Left lung (tissue), 14 donors: ENCODE measurements at places on chromosomes 16 and 17.

DNA sequence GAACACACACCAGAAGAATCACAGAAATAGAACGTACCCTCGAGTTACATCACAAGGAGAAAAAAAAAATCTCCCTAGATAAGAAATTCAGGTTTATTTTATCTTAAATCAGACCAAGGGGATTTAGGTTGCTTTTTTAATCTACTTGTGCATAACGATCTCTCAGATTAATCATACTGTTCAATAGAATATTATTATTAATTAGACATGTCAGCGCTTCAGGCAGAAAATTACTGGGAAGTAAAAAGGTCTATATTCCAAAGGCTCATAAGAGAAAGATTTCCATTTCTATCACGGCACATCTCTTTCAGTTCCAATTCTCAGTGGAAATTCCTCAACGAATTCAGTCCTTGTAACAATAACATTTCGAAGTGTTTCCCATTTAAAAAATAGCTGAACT lies 77.7 kb upstream of the PSMD7 start:
- DNase-seq, result no peak

DNA sequence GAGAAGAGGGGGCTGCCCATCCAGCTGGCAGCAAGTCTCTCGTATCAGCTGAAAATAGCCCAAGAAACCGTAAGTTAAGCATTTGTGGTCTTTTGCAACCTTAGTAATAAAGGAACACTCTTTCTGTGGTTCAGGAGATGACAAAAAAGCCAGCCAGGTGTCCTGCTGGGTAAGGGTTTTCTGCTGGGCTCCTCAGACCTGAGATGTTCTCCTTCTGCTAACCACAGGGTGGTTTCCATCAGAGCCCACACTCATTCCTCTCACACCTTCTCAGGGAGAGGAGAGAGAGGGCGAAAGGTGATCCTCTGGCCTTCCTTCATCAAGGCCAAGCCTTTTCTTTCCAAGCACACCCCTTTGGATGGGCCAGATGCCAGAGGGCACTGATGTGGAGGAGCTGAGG lies 70.7 kb downstream of the TEX14 start:
- no peak for DNase-seq

DNA sequence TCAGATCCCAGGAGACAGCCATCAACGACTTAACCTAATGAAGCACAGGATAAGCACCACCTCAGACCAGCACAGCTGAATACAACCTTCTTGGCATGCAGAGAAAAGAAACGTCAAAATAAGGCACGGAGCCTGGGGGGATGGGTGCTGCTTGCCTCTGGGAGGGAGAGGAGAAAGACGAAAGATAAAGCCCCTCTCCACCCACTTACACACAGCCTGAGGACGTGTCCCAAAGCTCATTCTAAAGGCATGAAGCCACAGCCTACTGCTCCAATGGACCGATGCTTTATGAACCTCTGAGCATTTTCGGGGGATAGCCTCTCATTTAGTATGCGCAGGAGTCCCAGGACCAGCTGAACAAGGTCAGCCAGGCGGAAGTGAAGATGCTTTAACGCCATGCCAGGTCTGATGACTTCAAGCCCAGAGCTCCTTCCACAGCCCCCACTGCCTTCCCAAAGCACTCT lies 31.1 kb downstream of the ST3GAL2 start:
- DNase-seq, result no peak

DNA sequence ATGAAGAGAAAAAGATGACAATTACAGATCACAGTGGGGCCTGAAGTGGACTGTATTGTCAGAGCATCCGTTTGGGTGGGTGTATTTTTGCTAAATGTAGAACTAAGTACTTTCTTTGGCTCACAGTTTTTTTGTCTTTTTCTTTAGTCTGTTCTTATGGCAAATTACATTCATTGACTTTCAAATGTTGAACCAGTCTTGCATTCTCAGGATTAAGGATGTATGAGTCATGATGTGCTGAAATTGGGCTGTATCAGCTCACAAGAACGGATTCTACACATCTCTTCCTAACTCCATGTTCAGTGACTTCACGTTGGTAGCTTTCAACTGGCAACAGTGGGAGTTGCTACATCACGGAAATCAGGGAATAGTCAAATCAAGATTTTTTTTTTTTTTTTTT lies 66.5 kb downstream of the TEX2 start:
- DNase-seq, result no peak

GRCh38 chr17:77419547-77420094 lies 278.9 kb downstream of the SEC14L1 start:
- DNase-seq, result peak; percentile 37

GRCh38 chr17:55451203-55451641 lies 29.6 kb upstream of the MMD start:
- no peak for DNase-seq

DNA sequence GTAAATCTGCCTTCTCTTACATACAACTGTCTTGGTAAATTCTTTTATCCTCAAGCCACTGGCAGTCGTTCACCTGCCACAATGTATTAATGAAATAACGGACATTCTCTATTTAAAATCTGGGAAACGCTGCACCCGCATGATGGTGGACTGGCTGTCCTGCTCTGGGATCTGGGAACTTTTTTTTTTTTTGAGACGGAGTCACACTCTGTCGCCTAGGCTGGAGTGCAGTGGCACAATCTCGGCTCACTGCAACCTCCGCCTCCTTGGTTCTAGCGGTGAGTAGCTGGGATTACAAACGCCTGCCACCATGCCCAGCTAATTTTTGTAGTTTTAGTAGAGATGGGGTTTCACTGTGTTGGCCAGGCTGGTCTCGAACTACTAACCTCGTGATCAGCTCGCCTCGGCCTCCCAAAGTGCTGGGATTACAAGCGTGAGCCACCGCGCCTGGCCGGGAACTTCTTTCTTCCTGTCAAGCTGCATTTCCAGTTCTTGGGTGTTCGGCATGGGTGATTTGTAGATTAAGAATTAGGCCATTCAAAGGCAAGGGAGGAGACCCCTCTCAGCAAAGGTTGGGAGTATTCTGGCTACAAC lies 28.3 kb downstream of the PRDM7 start:
- no peak for DNase-seq

- DNase-seq, result no peak
Measured at GRCh38 chr16:56137269-56137668, 54.0 kb upstream of the GNAO1 start.

DNA sequence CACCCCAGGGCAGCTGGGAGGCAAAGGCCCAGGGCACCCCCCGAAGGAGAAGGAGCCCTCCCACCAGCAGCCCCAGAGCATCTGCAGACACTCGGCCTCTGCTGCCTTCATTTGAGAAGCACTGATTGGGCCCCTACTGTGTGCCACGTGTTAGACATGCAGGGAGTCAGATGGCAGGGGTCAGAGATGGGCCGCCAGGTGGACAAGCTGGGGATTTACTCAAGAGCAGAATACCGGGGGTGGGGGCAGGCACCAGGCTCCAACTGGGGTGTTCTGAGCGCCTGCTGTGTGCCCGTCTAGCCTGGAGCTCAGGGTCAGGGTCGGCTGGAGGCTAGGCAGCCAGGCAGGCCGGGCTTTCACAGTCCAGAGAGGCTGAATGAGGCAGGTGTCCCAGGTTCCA lies 18.7 kb downstream of the TPSG1 start:
- DNase-seq, result no peak

DNA sequence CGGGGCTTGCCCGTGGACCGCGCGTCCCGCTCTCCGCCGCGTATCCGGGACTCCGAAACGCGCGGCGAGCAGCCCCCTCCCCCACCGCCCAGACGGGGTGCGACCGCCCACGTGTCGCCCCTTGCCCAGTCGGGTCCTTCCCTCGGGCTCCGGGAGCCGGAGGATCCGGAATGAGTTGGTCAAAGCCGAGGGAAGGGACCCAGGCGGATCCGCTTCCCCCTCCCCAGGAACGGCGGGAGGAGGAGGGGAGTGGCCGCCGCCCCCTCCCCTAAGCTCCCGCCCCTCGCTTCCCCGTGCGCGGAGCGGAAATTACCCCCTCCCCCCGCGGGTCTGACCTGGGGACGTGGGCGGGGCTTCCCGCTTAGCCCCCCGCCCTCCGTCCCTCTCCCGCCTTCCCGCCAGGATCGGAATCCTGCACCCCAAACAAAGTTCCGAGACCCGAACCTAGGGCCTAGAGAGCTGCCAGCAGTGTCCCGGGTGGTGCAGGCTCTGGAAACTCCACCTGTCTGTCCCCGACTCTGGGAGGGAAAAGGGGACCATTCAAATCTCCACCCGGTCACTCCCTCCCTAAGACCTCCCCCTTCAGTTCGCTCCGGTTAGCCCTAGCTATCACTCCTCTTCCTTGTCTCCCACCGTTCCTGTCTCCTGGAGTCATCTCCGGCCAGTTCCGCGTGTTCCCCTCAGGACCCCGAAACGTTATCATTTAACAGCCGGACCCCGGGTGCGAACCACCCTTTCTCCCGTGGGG lies 1.0 kb upstream of the IGF2BP1 start:
- DNase-seq, result peak; percentile 71

DNA sequence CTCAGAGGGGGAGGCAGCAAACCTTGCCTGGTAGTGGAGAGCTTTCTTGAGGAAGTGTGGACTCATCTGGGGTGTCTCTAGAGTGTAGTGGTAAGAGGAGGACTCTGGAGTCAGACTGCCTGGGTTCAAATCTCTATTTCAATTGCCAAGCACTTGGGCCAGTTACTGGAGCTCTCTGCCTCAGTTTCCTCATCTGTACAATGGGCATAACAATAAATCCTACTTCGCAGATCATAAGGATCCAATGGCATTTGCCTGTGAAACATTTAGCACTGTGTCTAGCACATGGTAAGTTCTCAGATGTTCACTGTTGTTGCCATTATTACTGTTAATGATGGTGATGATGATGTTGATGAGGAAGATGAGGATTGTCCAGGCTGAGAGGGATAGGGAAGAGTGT lies 23.6 kb upstream of the WFDC1 start:
- no peak for DNase-seq

GRCh38 chr16:60181536-60181935 lies 1447.4 kb upstream of the GOT2 start:
- DNase-seq, result no peak

DNA sequence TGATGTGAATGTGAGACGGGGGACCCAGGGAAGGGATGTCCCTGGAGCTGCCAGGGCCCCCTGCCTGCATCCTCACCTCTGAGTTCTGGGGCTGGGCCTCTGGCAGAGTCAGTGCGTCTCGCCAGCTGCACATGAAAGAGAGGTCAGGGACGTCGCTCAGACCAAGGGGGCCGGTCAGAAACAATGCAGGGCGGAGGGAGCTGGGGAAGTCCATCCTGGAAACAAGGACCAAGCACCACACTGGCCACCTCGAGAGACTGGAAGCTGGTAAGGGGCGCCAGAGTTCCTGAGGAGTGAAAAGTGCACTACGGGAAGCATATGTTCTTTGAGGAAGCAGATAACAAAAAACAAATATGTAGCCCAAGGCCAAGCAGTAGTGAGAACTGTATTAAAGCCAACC lies 2.1 kb downstream of the TAF1C start:
- peak; percentile 54 for DNase-seq

DNA sequence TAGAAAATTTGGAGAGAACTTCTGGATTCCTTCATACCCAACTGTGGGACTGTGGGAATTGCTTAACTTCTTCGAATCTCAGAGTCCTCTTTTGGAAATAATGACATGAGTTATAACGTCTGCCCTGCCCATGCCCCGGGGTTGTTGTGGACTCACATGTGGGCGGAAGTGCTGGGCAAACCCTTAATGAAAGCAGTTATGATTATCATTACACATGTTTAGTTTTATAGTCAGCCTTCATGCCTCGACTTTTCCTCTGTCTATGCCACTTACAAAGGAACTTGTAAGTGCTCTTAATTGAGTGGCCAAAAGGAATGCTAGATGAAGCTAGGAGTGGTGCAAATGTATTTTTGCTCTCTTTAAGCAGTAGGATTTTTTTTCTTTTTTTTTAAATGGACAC lies 3.9 kb downstream of the KRT27 start:
- no peak for DNase-seq

DNA sequence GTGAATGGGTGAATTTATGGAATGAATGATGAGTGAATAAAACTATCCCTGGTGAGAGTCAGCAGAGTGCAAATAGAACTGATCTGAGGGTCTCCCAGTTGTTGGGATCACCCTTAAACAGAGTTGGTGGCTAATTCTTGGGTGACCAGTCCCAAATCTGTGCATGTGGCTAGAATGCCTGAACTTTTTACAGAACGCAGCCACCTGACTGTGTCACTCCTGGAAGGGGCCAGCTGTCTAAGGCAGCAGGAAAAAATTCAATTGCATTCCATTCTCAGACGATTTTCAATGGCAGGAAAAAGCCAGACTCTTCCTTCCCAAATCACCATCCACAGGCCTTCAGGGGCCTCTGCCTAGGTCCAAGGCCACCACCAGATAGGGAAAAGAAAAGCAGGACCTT lies 43.5 kb downstream of the BEAN1 start:
- no peak for DNase-seq

- no peak for DNase-seq
Measured at GRCh38 chr17:50737118-50737698, 17.8 kb downstream of the LUC7L3 start.

DNA sequence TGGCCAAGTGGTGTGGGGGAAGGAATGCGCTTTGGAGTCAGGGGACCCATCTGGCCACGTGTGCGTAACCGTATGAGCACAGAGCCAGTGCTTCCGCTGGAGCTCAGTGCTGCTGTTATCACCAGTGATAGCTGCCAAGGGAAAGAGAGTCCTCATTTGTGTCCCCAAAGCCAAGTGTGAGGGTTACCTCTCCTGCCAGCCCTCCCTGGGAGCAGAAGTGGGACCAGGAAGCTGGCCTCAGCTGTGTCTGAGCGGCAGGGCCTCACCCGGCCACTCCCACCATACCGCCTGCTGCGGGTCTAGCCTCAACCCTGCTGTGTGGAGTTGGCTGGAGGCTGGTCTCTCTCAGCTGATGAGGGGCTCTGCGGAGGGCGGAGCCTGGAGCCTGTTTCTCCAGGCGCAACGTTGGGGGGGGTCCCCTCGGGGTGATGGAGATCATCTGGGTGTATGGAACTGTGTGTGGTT lies 44.5 kb downstream of the MEAK7 start:
- DNase-seq, result no peak

DNA sequence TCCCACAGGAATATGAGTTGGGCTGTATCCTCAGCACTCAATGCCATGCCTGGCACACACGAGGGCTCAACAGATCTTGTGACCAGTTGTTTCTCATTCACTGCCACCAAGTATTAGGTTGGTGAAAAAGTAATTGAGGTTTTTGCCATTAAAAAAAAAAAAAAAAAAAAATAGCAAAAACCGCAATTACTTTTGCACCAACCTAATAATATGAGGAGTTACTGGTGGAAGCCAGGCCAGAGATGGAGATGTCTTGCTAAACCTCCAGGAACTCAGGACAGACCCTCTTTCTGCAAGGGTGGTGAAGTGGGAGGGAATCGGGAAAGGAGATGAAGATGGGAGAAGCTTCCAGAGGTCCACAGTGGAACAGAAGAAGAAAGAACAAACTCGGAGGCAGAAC lies 124.6 kb downstream of the DYNLRB2 start:
- no peak for DNase-seq
